GOT3 (cell line): ENCODE measurements at places on chromosomes 13 and 19.

- no peak for DNase-seq
These were observed 3.6 kb downstream of the JOSD2 start for GRCh38 chr19:50507376-50507775.

- DNase-seq, result no peak
These were observed 34.3 kb downstream of the FAM216B start for GRCh38 chr13:42815681-42816080.

- DNase-seq, result no peak
These were observed 186.5 kb upstream of the SPRY2 start for GRCh38 chr13:80527400-80527799.

DNA sequence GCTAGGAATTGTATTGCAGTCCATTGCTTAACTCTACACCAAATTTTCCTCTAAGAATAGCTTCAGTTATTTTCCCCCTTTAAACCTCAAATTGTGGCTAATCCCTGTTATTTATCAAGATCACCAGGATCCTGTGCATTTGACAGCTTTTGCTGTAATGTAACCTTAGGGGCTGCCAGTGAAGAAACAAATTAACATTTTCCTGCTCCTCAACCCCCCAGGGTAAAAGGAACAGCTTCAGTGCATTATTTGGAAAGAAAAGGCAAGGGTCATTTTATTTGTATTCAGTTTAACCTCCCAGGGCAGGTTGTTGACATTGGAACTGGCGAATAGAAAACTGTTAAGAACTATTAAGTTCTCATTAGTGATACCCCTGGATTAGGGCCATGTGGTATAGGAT lies 57.0 kb downstream of the PCDH20 start:
- DNase-seq, result no peak

DNA sequence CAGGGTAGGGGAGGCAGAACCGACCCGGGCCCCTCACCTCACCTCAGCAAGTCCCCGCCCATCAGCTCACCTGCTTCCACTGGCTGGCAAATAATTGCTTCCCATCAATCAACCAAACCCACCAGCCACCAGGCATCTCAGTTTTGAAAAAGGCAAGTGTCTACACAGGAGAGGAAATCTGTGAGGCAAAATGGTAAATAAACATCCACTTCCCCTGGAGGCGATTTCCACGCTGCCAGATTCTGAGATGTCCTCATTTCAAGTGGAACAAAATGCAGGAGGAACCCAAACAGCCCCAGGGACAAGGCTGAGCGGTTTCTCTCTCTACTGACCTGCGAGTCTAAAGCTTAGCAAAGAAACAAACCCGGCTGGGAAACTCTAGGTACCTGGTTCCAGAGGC lies 117.5 kb downstream of the CRYL1 start:
- DNase-seq, result no peak

DNA sequence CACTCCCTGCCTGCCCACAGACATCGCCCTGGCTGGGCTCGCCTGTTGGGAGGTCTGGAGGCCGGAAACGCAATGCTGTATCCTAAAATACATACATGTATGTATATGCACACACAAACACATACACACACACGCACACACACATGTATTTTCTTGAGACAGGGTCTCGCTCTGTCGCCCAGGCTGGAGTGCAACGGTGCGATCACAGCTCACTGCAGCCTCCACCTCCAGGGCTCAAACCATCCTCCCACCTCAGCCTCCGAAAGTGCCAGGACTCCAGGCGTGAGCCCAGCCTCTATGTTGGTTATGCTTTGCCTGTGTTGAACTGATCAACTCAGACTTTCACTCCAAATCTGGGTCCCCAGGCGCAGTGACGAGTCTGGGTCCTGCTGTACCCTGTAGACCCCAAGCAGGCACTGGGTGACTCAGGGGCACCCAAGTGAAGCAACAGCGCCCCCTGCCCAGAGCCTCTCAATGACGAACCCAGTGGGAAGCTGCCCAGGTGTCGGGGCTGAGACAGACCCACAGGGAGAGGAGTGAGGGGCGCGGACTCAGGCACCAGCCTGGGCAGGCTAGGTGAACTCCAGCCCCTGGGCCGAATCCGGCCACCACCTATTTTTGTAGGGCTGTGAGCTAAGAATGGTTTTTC lies 27.4 kb upstream of the CACTIN start:
- DNase-seq, result no peak

DNA sequence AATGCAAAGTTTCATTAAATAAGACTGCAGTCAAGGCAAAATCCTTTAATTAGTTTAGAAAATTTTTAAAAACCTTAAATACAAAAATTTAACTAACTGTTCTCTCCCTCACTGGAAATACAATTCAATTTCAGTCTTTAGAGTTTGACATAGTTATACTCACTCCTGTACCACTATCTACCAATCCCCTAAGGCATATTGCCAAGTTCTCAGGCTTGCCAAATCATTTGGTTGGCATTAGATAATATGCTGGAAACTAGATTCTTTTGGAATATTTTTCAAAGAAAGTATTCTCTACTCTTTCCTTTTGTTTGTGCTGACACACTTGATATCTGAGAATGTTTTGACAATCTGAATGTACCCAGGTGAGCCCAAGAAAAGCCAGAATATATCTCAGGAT lies 77.2 kb downstream of the TSC22D1 start:
- no peak for DNase-seq

DNA sequence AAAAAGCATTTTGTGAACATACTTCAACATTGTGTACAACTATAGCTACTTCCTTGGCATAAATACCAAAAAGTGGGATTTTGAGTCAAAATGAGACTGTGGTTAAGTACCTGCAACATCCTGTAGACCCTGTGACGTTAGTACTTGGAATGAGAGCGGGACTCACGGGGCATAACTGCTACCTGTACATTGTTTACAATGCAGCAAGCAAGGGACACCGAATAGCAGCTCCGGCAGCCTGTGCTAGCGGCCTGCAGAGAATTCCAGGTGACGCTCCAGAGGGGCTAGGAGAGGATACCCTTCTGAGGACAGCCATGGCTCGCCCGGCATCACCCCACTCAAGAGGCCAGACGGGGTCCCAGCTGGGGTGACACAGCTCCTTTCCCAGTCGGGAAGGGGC lies 824 bp upstream of the ZNF331 start:
- no peak for DNase-seq

- DNase-seq, result no peak
These were observed 67.6 kb downstream of the TEX29 start for GRCh38 chr13:111387945-111388600.

- no peak for DNase-seq
These were observed 16.1 kb upstream of the ZNF274 start for GRCh38 chr19:58166708-58167280.
